ENCODE measurements at places on chromosomes 6 and 20. TPM values are rescaled to one million over a fixed set of nuclear protein-coding genes. Genes with fewer than 3 reads are reported as not detected.

The EHMT2 gene
- 77.5 TPM for total RNA-seq

The GLP1R gene
- total RNA-seq: not detected

DNA sequence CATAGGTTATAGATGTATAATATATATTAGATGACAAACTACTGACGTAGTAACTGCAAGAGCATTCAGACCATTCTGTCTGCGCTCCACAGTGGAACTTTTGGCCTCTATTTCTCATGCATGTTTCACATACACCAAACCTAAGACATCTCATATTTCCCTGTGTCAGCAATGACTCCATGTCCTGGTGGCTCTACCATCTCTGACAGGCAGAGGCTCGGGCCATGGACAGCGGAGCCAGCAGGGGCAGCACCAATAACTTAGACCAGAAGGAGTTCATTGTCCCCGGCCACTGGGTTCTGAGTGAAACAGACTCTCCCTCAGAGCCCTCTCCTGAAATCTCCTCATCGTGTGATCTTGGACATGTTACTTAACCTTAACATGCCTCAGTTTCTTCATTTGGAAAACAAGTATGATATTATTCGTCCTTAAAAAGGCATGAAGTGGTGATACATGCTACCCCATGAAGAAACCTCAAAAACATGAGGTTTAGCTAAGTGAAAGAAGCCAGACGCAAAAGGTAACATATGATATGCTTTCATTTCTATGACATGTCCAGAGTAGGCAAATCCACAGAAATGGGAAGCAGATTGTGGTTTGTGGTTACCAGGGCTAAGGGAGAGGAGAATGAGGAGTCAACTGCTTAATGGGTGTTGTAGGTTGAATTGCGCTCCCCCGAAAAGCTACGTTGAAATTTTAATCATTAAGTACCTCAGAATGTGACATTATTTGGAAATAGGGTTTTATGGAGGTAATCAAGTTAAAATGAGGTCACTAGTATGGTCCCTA lies 564.0 kb upstream of the JARID2 start:
- DNase-seq: no peak

DNA sequence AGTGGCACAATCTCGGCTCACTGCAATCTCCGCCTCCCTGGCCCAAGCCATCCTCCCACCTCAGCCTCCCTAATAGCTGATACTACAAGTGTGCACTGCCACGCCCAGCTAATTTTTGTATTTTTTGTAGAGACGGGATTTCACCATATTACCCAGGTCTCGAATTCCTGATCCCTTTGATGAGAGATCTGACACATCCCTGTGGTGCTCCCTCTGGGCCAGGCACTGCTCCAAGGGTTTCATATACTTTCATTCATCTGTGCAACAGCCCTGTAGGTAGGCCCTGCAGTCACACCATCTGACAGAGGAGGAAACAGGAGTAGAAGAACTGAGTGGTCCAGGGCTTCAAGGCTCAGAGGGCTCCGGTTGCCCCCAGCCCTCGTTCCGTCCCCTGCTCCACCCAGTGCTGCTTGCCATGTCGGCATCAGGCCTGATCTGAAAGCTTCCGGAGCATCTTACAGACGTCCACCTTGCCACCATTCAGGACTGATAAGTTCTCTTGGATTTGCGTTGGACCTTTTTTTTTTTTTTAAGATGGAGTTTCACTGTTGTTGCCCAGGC lies 3.3 kb downstream of the ZGPAT start:
- no peak for DNase-seq

DNA sequence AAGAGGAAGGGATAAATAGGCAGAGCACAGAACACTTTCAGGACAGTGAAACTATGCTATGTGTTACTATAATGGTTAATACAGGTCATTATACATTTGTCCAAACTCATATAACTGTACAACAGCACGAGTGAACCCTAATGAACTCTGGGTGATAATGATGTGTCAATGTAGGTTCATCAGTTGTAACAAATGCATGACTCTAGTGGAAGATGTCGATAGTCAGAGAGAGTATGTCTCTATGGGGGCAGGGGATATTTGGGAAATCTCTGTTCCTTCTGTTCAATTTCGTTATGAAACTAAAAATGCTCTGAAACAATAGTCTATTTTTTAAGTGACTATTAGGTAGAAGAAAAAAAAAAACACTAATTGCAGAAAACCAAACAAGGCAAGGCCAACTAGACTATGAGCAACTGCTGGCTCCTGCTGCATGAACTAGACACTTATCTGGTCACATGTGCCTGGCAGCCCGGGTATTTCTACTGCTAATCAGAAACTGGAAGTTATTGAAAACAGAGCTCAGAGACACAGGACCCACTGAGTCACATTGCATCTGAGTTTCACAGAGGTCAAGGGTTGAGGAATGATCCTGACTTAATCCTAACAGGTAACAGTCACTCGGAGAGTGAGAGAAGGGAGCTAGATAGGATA lies 97.9 kb downstream of the ISM1 start:
- no peak for DNase-seq

All from activated naive CD8-positive, alpha-beta T cell treated with anti-CD3 and anti-CD28 coated beads, Interleukin-2, amount 10 ng/mL, durations not matched to agents 7 days and 5 days (primary cell).